ENCODE measurements at places on chromosomes 4 and X.

DNA sequence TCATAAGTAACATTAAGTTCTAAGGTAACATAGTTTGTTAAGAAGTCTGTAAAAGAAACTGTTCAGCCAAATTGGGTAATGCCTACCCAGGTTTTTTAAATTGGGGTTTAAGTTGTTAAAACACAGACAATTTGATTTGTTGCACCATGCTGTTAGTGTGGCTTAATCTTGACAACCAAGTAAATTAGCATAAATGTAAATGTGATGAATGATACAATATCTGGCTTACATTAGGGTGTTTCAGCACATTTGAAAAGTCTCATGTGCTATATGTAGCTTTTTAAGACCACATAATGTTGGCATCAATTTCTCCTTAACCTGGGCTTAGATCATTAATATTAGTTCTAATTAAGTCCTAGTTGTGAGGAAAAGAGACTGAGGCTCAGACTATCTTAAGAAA, 72.4 kb upstream of the SMARCA5 start:
- DNase-seq, result no peak

DNA sequence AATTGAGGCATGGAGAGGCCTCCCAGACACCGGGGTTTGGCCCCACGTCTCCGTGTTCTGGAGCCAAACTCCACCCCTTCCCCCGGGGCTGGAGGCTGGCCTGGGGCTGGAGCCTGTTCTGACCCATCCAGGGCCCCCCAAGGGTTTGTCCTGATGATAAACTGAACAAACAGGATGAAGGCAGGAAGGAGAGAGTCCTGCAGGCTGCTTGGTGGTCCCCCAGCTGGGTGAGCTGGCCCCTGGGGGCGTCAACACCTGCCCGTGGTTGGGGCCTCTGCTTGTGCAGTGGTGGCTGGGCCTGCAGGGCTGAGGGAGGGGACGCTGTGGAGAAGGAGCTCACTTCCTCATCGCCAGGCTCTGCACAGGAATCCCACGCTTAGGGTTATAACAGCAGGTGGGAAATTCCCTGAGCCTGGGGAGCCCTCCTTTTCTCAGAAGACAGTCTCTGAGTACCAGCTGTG, 2.3 kb downstream of the SH3TC1 start:
- DNase-seq, result no peak

DNA sequence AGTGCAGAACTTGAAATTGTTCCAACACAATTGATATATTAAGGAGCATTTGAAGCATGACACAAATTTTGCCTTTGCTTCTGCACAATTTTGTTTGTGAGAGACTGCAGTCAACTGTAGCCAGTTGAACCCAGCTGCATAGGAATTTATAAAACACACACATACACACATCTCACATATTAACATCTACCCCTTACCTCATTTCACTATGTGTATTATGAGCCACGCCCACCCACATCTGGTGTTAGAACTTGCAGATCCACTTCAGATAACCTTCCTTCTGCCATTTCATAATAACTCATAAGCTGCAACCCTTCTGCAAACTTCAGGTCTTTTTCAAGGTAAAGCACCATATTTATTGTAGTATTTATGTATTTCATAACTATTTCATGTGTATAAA, 188.1 kb upstream of the WDFY3 start:
- DNase-seq, result no peak

- no peak for DNase-seq
These were observed 47.9 kb upstream of the BLTP1 start for GRCh38 chr4:122104184-122104583.

- no peak for DNase-seq
These were observed 37.9 kb upstream of the SORCS2 start for GRCh38 chr4:7154351-7154981.

- peak; percentile 2 for DNase-seq
These were observed 1638.8 kb upstream of the PCDH7 start for GRCh38 chr4:29081234-29081955.

GRCh38 chr4:38190717-38191178, 230.6 kb downstream of the PTTG2 start:
- no peak for DNase-seq

GRCh38 chrX:10143071-10143983, 13.4 kb upstream of the CLCN4 start:
- no peak for DNase-seq

- DNase-seq, result no peak
These were observed 388.0 kb downstream of the SPRY1 start for GRCh38 chr4:123784626-123785025.

GRCh38 chr4:148445071-148445859, 3.1 kb upstream of the NR3C2 start:
- no peak for DNase-seq

- peak; percentile 6 for DNase-seq
These were observed 148.7 kb downstream of the SPATA18 start for GRCh38 chr4:52199574-52200338.

- DNase-seq, result no peak
These were observed 713.7 kb upstream of the TENM3 start for GRCh38 chr4:181529537-181529936.

- DNase-seq, result no peak
These were observed 89.5 kb downstream of the BMP3 start for GRCh38 chr4:81120055-81120454.

DNA sequence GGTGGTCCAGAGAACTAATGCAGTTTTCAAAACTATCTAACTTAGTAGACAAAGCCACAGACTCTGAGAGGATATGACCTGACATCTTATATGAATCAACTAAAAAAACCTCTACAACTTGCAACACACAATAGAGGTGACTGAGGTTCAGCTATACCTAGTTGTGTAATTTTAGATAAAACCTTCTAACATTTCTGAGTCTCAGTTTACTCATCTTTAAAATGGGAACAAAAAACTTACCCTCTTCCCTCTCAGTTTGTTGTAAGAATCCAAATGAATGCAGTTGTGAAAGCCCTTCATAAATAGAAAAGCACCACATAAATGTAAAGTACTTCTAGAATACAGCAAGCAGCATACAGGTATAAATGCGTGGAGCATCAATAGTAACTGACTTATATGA, 5.9 kb downstream of the SH3D19 start:
- DNase-seq, result no peak

DNA sequence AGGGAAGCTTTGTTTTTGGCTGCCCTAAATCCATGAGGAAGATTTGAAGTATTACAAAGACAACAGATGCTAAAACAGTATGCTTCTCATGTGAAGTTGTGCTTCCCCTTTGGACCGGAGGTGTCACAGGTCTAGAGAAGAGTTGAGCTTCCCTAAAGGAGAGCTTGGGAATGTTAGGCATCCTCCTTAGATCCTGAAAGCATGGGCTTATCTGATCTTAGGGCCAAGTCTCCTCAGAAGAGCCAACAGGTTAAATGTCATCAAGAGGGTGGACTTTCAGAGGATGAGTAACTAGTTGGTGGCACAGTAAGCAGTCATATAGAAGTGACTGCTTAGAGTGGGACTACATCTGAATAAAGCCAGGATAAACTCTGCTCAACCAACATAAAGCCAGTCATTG, 205.4 kb downstream of the RPA4 start:
- DNase-seq, result no peak

- DNase-seq, result no peak
These were observed 177.6 kb upstream of the GLRA2 start for GRCh38 chrX:14351611-14352303.

GRCh38 chr4:153362184-153362583, 17.7 kb downstream of the MND1 start:
- peak; percentile 11 for DNase-seq

GRCh38 chrX:78595901-78596502, 63.1 kb downstream of the RTL3 start:
- DNase-seq, result peak; percentile 13

GRCh38 chrX:153684467-153685155, 3.1 kb upstream of the SLC6A8 start:
- no peak for DNase-seq

- no peak for DNase-seq
These were observed 121.6 kb upstream of the TRIM2 start for GRCh38 chr4:153082322-153083301.

- no peak for DNase-seq
These were observed 9.1 kb upstream of the FAM149A start for GRCh38 chr4:186095406-186095805.

DNA sequence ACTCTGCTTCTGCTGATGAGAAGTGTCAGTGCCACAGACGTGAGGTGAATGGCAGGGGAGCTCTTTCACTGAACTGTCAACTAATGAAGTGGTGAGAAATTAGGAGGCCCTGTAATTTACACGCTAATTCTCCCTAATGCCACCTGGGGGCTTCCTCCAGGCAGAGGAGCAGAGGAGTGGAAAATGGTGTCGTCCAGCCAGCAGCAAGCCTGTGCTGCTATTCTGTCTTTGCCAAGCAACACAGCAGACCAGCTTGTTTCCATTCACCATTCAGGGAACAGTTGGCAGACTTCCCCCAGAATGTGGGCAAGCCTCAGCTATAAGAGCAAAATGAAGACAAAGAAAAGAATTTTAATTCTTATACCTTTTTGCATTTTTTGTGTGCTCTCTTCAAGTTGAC, 245.2 kb upstream of the TET2 start:
- DNase-seq, result no peak

DNA sequence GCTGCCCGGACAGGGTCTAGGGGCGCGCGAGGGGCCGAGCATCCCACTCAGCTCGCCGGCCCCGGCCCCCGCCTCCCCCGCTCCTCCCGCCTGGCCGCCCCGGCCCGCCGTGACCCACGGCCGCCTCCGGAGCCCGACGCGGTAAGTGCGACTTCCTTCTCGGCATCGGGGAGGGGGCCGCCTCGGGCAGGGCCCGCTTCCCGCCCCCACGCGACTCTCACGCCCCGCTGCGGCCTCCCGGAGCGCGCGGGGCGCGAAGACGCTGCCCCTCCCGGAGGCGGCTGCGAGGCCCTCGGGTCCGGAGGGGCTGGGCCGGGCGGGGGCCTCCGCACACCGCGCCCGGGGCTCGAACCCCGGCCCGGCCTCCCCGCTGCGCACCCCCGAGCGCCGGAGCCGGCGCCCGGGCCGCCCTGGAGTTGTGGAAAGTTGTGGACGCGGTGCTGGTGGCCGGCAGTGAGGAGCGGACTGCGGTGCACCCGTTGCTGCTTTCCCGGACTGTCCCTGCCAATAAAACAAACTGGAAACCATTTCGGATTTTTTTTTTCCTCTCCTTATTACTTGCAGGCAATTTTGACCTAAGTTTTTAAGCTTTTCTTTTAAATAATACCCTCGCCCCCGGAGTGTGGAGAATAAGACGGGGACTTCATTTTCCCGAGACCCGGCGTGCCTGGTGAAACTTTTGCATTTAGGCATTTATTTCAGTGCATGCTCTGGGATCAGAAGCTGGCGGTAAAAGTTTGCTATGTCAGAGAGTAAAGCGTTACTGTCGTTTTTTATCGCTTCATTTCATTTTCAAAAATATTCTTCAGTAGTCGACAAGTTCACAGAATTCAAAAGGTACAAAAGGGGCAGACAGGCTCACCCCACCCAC, 13.0 kb upstream of the TMEM156 start:
- peak; percentile 46 for DNase-seq

DNA sequence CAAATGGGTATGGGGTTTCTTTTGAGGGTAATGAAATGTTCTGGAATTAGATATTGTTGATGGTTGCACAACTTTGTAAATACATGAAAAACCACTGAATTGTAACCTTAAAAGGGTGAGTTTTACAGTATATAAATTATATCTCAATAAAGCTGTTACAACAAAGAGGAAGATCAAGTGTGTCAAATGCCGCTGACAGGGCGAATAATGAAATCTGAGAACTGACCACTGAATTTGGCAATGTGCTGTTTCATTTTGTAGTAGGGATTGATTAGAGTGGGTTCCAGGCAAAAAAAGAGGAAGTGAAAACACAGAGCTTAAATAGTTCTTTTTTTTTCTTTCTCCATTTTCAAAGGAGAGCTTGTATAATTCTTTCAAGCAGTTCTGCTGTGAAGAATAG, 161.1 kb upstream of the NAP1L5 start:
- DNase-seq, result no peak

DNA sequence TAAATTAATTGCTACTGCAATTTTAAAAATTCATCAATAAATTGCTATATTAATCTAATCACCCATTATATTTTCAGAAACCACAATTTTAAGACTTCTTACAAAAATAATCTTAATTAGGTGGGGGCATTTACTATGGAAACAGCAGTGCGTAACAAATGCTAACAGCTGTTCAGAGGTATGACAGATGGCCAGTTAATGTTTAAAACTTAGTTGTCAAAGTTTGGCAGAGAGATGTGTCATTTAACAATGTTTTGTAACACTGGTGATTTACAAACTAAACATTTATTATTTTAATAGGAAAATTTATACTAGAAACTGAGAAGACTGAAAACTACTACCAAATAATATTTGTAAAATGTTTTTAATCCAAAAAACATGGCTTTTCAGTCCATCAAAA, 85.2 kb upstream of the GPR34 start:
- DNase-seq, result no peak

DNA sequence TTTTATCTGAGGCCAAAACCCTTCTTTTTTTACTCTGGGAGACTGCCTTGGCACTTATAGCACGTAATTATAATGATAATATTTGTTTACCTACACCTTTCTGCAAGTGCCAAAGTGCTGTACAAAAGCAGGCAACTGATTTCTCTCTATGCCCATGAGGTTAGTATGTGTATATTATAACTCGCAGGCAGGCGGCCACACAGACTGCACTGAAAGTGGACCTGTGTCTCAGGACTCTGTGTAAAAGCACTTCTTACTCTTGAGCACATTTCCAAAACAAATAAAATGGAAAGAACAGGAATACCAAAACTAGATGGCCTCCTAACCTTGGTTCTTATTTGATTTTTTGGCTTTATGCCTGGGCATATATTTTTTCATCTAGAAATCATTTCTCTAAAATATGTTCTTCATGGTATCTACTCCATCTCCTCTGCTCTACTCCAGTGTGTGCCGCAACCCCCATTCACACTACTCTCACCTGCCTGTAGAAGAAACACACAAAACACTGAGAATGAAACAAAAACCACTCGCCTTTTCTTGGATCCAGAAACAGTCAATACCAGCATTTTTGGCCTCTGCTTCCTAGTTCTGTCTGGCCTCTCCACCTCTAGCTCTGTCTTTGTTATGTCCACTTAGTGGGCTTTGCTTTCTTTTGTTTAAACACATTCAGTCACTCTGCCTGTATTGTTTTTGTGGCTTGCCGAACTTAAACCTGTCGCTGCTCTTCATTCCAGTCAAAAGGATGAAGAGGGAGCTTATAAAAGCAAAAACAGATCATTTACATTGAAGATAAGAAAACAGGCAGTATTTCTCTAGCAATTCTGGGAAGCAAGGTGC, 934.5 kb upstream of the TENM3 start:
- DNase-seq, result no peak

DNA sequence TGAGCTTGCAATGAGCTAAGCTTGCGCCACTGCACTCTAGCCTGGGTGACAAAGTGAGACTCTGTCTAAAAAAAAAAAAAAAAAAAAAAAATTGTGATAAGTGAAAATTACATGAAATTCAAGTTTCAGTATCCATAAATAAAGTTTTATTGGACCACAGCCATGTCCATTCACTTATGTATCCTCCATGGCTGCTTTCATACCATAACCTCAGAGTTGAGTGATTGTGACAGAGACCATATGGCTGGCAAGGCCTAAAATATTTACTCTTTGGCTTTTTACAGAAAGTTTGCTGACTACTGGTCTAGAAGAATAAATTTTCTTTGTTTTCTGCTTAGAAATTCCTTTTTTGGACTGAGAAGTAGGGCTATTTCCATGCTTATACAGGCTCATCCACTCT, 11.8 kb upstream of the SHISA3 start:
- DNase-seq, result no peak

GRCh38 chr4:137032222-137032621, 500.1 kb downstream of the PCDH18 start:
- DNase-seq, result no peak

GRCh38 chr4:21554500-21554899, 394.1 kb downstream of the KCNIP4 start:
- no peak for DNase-seq

GRCh38 chrX:151923648-151924047, 11.0 kb downstream of the MAGEA4 start:
- DNase-seq, result no peak

- no peak for DNase-seq
These were observed 29.3 kb downstream of the AFAP1 start for GRCh38 chr4:7910263-7910896.
